T-helper 17 cell (primary cell): ENCODE measurements at places on chromosomes 2 and 18.

GRCh38 chr18:55240978-55241377 is 281.7 kb upstream of the CCDC68 start:
- DNase-seq: no peak

- no peak for DNase-seq
Observed at GRCh38 chr18:79816981-79817606, 19.4 kb downstream of the KCNG2 start.

- DNase-seq: no peak
Observed at GRCh38 chr2:45825001-45825651, 173.7 kb downstream of the PRKCE start.

DNA sequence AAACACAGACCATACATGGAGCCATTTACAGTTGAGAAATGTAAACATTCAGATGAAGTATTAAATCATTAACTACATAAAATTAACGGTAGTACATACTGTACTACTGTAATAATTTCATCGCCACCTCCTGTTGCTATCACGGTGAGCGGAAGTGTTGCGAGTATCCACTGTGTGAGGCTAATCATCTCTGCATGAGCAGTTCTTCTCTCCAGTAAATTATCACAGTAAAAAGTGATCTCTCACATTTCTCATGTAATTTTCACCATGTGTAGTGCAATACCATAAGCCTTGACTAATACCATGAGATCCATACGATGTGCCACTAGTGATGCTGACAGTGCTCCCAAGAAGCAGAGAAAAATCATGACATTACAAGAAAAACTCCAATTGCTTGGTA is 21.9 kb downstream of the SMAD2 start:
- DNase-seq: no peak

DNA sequence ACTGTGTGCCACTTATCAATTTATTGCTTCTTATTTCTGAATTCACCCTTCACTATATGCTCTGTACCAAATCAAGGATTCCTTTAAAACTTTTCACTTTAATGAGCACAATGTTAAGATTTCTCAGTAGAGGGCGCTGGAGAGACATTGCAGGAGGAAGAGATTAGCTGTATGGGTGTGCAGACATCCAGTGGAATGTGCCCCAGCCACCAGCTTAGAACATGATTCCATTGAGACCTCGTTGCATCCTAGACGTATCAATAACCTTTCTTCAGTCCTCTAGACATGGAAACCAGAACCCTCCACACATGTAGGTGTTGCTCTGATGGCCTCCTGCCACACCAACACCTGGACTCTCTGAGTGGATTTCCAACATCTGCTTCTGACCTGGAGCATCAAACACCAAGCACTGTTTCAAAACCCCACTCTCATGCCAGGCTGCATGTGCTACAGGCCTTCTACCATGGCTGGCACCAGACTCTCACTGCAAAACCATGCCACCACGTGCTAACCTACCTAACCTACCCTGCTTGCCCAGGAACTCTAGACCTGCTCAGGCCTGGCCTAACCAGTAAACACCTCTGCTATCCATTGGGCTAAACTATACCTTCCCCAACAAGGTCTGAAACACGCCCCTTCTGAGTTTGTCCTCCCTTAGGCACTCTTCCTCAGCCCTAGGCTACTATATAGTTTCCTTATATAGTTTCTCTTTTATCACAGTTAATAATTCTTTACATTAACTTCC is 633.2 kb upstream of the PKDCC start:
- DNase-seq: no peak

DNA sequence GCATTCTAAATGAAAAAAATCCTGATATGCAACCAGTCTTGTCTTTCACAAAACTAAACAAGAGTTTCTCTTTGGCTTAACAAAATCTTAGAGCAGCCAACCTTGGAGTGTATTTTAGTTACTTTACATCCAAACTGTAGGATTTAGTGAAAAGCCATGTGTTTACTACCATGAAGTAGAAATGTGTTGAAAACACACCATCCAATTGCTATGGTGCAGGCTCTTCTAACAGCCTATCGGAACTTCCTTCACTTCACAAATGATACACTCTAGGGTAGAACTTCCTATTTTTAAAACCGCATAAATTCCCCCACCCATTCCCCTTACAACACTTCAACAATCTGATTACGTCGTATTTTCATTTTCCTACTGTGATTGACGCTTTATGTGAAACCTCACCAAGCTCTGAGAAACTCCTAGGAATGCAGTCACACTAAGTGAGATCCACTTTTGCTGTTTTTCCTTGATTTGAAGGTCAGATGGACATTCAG is 74.4 kb upstream of the MAP4K4 start:
- no peak for DNase-seq

- DNase-seq: no peak
Observed at GRCh38 chr2:236157366-236157765, 10.8 kb downstream of the GBX2 start.

GRCh38 chr2:181235683-181236459 is 221.3 kb upstream of the ITGA4 start:
- DNase-seq: no peak

GRCh38 chr2:225112362-225113126 is 70.3 kb upstream of the DOCK10 start:
- no peak for DNase-seq

DNA sequence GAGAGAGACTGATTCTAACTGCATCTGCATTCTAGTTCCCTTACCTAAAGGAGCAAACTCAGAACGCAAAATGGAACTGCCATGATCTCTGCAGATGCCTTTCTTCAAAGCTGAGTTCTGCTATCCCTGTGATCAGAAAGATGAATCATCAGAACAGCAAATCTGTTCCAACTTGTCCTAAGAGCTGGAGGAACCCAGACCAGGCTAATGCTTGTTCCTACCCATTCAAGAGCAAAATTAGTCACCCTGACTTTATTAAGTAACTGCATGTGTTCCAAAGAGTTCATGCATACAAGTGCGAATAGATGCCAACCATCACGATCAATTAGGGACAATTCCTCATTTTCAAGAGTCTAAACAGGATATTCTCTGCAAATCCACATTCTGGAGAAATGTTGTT is 46.5 kb downstream of the MBP start:
- no peak for DNase-seq

DNA sequence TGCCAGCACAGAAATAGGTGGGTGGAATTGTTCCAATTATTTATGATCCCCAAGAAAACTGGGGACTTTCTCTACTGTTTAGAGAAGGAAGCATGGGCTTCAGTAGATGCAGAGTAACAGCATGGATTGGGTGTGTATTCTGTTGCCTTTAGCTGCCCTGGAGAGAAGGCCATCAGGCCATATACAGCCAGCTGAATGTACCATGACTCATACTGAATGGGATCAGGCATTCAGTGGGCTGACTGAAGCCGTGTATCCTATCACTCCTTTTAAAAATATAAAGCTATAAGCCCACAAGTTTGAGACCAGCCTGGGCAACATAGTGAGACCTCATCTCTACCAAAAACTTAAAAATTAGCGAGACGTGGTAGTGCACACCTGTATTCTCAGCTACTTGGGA is 16.7 kb upstream of the PLEKHM3 start:
- DNase-seq: no peak

GRCh38 chr2:46610021-46610420 is 130.7 kb downstream of the TMEM247 start:
- DNase-seq: no peak

GRCh38 chr2:28697602-28698149 is 54.0 kb upstream of the PPP1CB start:
- no peak for DNase-seq

- no peak for DNase-seq
Observed at GRCh38 chr2:208985644-208986043, 438.2 kb upstream of the MAP2 start.

DNA sequence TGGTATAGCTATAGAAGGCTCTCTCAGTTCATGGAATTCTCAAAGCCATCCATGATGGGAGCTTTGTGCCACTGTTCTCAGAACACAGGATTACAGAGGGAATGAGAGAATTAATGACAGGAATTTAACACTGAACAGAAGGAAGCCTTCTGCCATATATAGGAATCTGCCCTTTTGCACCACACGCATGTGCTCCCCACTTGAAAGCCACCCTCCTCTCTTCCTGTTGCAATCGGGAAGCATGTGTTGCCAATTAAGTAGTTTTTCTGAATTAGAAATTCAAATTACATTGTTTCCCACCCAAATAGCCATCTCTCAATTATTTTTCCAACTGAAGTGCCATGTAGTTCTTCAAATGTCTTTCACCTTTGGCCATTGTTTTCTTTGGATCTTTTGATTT is 71.3 kb downstream of the C1D start:
- DNase-seq: no peak

GRCh38 chr2:60534052-60534685 is 19.3 kb downstream of the BCL11A start:
- no peak for DNase-seq

DNA sequence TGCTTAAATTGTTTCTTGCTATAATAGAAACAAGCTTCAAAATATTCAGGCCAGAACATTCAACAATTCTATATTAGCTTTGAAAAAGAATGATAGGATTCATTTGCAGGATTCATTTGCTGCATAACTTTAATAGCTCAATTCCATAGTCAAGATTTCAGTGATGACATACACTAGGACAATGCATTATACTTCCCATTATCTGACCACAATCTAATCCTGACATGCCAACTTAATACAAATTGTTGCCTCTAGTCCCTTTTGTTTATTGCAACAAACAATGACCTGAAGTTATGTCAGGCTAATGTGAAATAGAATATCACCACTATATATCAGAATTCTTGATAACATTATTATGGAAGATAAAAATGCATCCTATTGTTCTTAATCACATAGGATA is 169.4 kb downstream of the DNAH7 start:
- no peak for DNase-seq

- DNase-seq: no peak
Observed at GRCh38 chr2:178825183-178825582, 18.0 kb upstream of the TTN start.

DNA sequence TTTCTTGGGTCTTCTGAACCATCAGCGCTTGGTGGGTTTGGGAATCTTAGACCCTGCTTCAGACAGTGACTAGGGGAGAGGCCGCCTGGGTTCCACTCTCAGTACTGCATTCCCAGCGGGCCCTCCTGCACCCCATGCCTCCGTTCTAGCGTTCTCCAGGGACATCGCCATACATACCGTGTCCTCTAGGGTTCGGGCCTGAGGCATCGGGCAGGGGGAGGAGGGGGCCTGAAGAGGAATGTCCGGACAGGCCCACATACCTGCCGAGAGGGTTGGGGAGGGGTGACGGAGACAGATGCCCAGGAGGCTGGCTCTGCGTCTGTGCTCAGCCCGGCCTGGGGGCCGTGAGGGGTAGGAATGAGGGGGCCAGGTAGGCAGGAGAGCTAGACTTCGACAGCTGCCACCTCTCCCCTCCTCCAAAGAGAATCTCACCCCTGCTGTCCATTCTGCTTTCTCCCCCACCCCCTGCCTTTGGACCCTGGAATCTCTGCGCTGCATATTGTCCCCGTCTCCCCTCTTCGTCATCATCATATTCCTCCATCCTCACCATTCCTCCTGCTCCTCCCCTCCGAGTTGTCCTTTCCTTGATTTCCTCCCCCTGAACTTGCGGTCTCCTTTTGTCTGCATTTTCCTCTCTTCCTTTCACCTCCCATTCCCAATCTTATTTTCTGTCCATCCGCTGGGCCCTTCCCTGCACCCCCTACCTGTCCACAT is 7.8 kb upstream of the WNT10A start:
- no peak for DNase-seq

DNA sequence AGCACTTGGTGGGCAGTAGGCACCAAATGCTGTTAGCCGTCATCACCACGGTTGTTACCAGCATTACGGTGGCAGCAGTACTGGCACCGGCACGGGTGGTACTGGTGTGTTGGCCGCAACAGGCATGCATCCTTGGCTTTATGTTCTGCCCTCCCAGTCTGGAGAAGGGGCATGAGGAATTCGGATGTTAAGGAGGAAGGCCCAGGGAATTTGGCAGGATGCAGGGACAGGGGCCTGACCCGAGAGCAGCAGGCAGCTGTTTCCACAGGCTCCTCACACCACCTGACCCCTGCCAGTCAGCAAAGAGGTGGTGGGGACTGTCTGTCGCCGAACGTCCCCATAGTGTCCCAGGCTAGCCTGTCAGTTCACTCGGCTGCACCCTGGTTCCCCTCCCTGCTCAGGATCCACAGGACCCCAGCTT is 79.0 kb downstream of the EDAR start:
- no peak for DNase-seq

GRCh38 chr2:220226076-220226475 is 598.6 kb downstream of the SLC4A3 start:
- DNase-seq: no peak

GRCh38 chr18:36378205-36378604 is 80.7 kb downstream of the FHOD3 start:
- no peak for DNase-seq

- no peak for DNase-seq
Observed at GRCh38 chr2:223101340-223102039, 49.5 kb downstream of the KCNE4 start.

GRCh38 chr2:6641956-6642355 is 223.8 kb downstream of the CMPK2 start:
- DNase-seq: no peak

GRCh38 chr2:100321179-100321865 is 979 bp downstream of the LONRF2 start:
- DNase-seq: no peak

DNA sequence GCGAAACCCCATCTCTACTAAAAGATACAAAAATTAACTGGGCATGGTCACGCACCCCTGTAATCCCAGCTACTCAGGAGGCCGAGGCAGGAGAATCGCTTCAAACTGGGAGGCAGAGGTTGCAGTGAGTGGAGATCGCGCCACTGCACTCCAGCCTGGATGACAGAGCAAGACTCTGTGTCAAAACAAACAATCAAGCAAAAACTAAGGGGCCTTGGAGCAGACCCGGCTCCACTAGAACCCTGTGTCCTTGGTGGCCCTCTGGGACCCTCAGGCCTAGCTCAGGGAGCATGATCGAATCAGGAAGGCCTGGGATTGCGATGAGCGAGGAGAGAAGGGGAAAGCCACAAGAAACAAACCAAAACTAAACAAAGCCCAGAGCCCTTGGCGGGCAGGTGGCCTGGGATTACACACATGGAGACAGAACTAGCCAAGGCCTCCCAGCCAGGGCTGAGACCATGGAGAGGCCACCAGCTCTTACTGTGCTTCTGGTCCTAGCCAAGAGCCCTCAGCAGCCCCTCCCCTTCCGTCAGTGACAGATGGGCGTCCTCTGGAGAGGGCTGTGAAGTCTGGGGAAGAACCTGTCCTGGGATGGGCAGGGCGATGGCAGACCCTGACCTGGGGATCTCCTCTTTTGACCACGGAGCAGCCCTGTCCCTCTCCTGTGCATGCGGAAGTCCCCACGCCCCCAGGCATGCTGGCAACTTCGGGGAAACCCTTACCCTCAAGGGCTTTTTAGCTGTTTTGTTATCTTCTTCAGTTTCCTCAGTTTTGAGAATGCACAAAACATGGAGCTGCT is 27.4 kb upstream of the CATIP start:
- no peak for DNase-seq

- peak; percentile 29 for DNase-seq
Observed at GRCh38 chr18:13813271-13813849, 10.6 kb upstream of the MC5R start.

- DNase-seq: no peak
Observed at GRCh38 chr2:240622531-240623235, 2.6 kb upstream of the GPR35 start.
